Lung microvascular endothelial cell (primary cell): ENCODE measurements at places on chromosomes 11 and 22. TPM values are rescaled to one million over a fixed set of nuclear protein-coding genes. Genes with fewer than 3 reads are reported as not detected.

- peak; percentile 84 for DNase-seq
Measured at GRCh38 chr11:29184939-29185890, 831.6 kb downstream of the KCNA4 start.

The TNNT3 gene
- total RNA-seq = not detected in 2 replicates

DNA sequence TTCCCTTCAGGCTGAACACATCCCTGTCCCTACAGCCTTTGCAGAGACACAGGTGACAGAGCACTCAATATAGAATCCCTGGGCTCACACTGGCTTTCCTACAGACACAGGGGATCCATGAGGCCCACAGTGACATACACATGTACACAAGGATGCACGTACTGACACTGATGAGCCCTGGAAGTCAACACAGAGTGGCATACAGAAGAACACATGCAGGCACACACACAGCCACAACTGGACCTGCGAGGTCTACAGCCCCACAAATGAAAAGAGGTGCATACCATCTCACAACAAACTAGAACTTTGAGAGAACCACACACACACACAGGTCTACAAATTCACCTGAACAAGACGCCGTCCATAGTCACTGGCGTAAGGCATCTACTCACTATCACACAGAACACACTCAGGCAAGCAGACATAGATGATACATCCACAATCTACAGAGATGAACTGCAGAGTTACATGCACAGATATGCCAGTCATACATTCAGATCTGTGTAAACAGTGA is 3.5 kb upstream of the ZNF74 start:
- no peak for DNase-seq

The BIK gene
- 0.79 and 1.1 TPM in 2 replicates for total RNA-seq

- no peak for DNase-seq
Measured at GRCh38 chr11:30446520-30446919, 123.6 kb downstream of the ARL14EP start.

- DNase-seq = no peak
Measured at GRCh38 chr11:122756417-122756816, 81.9 kb upstream of the CRTAM start.

GRCh38 chr11:33638608-33639007 is 62.0 kb downstream of the C11orf91 start:
- no peak for DNase-seq

DNA sequence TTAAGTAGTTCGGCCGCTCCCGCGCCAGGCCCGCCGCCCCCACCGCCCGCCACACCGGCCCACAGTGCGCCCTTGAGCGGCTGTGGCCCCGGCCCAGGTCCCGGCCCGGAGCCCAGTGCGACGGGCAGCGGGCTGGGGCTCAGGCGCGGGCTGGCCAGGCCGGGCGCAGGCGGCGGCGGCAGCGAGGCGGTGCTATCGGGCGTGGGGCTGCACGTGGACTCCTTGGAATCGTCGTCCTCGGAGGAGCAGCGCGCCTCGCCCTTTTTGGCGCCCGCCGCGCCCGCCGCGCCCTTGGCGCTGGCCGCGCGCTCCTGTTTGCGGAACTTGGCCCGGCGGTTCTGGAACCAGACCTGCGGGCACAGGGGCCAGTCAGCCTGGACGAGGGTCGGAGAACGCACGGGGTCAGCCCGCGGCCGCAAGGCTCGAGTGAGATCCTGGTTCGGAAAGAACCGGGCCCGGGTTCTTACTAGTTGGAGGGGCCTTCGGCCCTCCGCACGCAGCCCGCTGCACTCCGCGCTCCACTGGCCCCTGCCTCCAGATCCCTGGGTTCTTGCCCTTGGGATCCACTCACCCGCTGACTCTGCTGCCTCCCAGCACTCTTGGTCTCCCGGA is 4.0 kb downstream of the PHOX2A start:
- DNase-seq = no peak

DNA sequence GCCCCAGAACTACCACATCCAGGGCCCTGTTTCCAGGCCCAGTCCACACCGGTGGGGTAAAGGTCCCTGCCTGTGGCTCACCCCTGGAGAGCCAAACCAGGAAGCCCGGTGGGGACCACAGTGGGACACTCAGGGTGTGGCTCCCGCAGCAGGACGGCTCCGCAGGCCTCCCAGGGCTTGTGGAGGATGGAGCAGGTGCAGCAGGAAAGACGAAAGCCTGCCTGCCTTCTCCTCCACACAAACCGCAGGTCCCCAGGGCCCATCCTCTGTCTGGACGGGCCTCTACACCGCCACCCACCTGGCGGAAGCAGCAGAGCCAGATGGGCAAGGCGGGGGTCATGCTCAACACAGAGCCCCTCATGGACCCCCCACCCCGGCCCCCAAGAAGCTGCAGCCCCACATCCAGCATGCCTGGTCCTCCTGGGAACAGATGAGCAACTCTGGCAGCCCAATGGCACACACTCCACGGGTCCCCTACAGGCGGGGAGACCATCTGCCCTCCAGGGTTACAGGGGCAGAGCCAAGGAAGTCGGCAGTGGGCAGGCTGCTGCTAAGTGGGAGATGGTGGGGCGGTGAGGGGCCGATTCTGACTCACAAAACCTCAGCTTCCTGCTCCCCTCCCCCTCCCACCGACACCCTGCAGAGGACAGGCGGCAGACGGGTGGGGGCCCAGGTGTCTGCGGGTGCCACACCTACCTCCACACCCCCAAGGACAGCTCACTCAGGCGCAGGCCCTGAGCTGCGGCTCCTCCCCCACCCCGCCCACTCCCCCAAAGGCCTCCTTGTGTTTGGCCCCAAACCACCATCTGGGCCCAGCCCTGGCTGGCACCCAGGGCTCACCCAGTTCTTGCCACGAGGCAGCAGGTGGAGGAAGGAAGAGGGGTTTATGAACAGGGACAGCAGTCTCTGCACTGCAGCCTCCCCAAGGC is 5.2 kb downstream of the SBF1 start:
- peak; percentile 50 for DNase-seq

The SLC22A25 gene
- total RNA-seq = not detected in 2 replicates

GRCh38 chr22:45454275-45454674 is 40.8 kb downstream of the RIBC2 start:
- no peak for DNase-seq

The ACRV1 gene
- total RNA-seq = under 0.01 TPM in 1 of 2 replicates, not detected in the other

DNA sequence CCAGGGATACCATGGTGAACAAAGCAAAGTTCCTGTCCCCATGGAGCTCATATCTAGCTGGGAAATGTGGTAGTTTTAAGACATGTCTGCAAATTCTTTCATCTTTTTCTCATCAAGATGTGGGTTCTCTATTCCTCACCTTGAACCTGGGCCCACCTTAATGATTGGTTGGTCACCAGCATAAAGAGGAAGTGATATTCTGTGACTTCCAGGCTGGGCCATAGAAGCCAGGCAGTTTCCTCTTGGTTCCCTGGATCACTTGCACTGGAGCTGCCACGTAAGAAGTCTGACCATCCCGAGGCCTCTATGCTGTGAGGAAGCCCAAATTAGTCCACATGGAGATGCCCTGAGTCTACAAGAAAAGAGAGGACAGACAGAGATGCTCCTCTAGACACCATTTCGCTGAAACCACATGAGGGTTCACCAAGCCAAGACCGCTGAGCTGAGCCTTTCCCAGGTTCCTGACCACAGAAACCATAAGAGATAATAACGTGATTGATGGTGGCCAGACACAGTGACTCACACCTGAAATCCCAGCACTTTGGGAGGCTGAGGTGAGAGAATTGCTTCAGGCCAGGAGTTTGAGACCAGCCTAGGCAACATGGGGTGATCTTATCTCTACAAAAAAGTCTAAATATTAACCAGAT is 119.5 kb upstream of the ISX start:
- no peak for DNase-seq

GRCh38 chr22:43796567-43796966 is 15.5 kb downstream of the EFCAB6 start:
- peak; percentile 25 for DNase-seq

The OR5A1 gene
- not detected in 2 replicates for total RNA-seq

The MYEOV gene
- 0.44 TPM in 1 of 2 replicates, not detected in the other for total RNA-seq

DNA sequence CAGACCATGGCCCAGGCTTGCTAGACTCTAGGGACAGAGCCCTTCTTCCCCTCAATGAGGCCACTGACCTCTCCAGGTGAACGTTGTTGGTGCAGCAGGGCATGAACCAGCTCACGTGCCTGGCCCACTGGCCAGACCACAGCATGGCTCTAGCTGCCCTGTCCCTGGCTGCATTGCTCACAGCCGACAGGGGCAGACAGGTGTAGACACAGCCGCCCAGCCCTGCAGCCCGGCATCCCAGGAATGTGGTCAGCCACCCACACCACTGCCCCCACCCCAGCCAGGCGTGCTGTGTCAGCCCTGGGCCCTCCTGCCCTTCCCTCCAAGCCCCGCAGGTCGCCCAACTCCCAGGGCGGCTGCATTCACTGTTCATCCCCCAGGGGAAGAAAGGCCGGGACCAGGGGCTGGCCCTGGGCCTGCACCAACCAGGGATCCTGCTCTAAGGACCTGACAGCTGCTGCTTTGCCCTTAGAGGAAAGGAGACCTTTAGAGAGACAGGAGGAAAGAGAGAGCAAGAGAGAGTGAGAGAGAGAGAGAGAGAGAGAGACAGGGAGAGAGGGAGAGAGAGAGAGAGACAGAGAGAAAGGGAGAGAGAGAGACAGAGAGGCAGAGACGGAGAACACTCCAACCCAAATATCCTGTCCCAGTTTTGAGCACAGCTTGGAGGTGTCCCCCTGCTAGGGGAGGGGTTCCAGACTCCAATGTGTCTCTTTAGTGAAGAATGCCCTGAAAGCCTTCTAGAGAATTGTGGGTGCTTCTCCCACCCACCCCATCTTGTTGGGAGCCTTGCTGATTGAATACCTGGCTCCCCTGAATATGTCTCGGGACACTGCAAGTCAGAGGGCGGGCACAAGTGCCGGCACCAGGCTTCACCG is 44.2 kb upstream of the LINC01488 start:
- DNase-seq = no peak

The TESMIN gene
- 0.79 and 1.7 TPM in 2 replicates for total RNA-seq

The PNPLA3 gene
- total RNA-seq = 0.60 and 1.1 TPM in 2 replicates

The TRIM6 gene
- 0.99 and 3.3 TPM in 2 replicates for total RNA-seq

GRCh38 chr11:7667460-7667859 is 5.8 kb downstream of the CYB5R2 start:
- no peak for DNase-seq

DNA sequence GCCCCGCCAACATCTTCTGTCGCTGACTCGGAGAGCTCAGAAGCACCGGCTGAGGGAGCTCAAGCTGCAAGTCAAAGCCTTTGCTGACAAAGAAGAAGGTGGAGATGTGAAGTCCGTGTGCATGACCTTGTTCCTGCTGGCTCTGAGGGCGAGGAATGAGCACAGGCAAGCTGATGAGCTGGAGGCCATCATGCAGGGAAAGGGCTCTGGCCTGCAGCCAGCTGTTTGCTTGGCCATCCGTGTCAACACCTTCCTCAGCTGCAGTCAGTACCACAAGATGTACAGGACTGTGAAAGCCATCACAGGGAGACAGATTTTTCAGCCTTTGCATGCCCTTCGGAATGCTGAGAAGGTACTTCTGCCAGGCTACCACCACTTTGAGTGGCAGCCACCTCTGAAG is 6.7 kb downstream of the RAG1 start:
- DNase-seq = no peak

DNA sequence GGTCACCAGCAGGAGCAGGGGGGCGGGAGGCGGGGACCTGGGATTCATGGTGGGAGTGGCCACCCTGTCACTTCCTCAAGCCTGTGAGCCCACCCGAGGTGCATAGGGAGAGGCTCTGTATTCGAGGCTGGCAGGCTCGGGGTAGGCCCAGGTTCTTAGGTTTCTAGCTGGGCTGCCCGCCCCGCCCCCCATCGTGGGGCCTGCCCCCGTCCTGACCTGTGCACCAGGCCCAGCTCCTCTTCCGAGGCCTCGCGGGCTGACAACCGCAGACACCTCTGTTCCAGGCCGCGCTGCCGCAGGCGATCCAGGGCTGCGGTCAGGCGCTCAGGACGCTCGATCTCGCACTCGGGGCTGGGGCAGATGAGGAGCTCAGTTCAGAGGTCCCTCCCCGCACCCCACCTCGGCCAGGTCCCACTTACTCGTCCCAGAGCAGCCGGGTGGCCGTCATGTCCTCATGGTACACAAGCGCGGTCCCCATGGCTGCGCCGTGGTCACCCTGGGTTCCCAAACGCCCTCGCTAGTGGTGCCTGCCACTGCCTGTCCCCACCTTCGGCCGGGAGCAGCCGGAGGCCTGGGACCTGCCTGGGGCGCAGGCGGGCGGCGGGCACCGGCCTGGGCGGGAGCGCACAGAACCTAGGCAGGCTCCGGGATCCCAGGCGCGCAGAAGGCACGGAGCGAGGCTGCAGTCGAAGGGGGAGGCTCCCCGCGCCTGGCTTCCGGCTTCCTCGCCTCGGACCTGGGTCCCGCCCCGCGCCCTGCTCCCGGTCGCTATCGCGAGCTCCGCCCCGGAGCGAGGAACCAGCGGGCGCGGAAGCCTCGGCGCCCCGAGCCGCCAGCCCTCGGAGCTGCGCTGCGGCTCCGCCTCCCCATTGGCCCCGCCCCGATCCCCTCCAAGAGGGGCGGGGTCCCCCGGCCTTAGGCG is at the start of gene HDAC10:
TSS of gene HDAC10 (minus strand) at position 711 of the 922 bp plus-strand sequence. CDS start at position 478, 233 bp downstream.
- peak; percentile 78 for DNase-seq

The ALX4 gene
- not detected in 2 replicates for total RNA-seq
